NCI-H1417 treated with DMSO at 0.1 percent for 48 hours (cell line): ENCODE measurements at places on chromosomes 1 and 21.

- no peak for DNase-seq
Observed at GRCh38 chr1:235286667-235287066, 41.3 kb downstream of the ARID4B start.

DNA sequence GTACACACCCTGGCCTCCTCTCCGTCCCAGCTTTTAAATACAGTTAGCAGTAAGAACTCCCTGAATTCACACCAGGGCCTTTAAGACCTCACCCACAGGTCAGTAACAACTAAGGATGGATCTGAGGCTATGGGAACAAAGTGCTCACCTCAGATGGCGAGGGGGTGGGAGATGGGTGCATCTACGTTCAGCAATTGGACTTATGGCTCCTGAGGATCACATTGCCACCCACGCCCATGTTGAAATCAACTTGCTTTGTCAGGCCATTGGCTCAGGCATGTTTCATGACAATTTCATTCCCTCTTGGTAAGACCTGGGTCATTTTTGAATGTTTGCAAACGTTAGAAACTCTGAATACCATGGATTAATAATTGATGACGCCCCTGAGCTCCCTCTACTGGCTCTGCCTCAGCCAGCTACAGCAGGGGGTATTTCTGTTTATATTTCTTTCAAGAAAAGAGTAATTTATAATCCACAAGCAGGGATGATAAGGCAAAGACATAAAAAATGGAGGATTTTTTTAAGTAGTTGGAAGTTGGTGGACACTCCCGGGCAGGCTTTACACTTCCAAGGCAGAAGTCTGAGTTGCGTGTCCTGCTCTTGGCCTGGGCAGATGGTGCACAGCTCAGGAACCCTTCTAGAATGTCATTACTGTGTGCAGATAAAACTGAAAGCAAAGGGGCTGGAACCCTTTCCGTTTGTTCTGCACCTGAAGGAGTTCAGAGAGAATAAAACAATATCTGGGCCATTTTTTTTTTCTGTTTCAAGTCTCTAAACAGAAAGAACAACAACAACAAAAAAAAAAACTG, 13.7 kb upstream of the LBR start:
- no peak for DNase-seq

DNA sequence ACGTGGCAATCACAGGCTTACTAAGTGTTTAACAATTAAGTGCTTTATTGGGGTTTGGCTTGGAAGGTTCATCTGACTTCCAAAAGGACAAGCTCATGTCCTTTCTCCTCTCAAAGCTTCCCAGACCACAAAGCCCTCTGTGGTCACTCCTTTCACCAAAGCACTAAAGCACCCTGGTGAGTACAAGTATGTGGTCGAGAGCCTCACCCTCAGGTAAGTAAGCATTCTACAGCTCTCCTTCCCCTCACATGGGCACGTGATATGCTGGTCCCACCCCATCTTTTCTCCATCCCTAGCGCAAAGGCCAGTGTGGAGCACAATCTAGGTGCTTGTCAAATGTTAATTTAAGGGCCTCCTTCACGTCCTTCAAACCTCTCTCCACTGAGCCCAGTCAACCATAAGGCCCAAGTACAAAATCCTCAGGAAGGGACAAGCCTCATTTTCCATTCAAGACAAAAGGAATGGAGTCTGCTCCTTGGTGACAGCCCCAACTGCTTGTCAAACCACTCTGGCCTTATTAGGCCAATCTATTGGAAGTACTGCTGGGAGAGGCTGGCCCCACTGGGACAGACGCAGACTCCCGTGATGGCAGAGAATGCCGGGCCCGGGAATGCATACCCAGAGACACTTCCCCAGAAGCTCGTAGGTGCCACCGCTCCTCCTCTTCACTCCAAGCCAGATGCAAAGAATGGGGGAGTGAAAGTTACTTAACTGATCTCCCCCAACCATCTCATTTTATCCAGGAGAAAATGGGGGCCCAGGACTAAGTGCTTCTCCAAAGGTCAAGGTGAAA, 7.8 kb downstream of the STMN1 start:
- DNase-seq = no peak

DNA sequence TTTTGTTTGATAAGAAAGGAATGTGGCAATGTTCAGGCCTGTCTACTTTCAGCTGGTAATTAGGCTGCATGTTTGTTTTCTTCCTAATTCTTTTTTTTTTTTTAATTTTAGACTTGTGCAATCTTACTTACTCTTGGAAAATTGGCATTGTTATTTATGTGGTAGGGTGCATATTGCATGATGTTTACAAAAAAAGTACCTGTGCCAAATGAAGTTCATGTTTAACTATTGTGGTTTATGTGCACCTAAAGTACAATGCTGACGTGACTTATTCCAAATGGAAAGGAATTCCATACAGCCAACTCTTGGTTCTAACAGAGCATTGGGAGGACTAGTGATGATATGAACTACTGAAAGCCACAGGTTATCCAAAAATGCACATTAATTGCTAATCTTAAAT, 51.0 kb downstream of the KCNK2 start:
- DNase-seq = no peak
